WERI-Rb-1 (cell line): ENCODE measurements at places on chromosomes 13 and 19.

DNA sequence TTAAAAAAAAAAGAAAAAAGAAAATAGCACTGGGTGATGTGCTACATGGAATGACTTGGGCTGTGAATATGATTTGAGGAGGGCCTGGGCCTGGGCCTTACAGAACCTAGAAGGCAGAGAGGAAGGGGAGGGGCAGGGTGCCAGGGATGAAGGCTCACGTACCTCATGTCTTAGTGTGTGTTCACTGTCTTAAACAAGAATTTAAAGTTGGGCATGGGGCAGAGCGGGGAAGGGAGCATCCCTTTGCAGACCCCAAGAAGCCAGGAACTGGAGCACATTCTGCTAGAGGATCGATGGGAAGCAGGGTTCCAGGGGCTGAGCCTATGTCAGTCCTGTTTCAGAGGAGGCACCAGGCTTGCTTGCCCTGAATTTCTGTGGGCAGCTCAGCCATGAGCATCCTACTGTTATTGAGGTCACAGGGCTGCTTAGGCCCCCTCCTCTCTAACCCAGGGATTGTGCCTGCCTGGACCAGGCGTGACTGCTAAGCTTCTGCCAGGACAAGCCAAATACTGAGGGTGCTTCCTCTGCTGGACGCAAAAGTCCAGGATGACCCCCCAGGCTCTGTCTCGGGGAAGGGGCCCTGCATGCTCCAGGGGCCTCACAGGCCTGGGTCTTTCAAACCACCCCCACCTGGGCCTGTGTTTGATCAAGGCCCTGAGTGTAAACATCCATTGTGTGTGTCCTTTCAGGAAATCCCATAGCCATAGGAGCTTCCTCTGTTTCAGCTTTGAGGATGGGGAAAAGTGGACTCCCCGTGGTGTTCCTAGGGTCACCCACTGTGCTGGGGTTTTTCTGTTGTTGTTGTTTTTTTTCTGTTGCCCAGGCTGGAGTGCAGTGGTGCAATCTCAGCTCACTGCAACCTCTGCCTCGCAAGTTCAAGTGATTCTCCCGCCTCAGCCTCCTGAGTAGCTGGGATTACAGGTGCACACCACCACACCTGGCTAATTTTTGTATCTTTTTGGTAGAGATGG, 4.8 kb downstream of the LSR start:
- DNase-seq = no peak

- no peak for DNase-seq
Observed at GRCh38 chr13:74158028-74158427, 23.8 kb upstream of the KLF12 start.

GRCh38 chr13:29438769-29439168, 156.7 kb downstream of the SLC7A1 start:
- DNase-seq = no peak

DNA sequence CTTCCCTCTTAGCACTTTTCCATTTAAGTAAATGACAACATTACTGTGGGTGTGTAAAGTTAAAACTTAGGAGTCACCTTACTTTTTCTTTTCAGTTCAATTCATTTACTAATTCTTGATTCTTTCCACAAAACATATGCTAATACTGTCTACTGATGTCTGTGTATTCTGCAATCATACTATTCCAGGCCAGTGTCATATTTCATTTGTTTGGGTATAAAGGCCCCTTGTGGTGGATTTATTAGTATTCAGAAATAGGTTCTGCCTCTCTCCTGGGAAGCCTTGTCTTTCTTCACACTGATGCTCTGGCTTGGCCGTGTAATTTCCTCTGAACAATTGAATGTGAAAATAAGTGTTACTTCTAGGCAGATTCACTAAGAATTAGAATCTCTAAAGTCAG, 621.9 kb upstream of the SPRY2 start:
- no peak for DNase-seq

GRCh38 chr13:97440598-97441170, 6.7 kb downstream of the RAP2A start:
- DNase-seq = no peak

DNA sequence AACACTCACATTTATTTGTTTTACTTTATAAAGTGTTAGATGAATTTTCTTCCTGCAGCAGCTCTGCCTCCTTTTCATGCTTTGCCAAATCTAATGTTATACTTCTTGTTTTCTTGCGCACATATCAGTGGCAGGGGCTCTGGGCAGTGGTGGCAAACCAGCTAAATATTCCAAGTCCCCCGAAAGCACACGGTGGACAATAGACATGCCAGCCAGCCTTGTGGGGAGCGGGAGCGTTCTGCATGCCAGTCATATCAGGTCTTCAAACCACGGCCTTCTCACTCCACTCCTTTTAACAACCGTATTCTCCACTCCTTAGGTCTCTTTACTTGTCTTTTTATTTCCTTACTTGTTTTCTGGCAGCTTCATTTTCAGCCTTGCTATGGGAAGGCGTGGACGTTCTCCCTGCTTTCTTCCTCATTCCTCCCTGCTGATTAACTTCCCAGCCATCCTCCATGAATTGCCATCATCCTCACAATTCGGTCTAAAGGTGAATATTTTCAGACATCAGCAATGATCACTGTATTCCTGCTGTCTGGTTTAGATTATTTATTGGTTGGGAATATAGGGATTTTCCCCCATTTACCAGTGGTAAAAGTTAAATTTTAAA, 77.1 kb upstream of the WASF3 start:
- DNase-seq = no peak

DNA sequence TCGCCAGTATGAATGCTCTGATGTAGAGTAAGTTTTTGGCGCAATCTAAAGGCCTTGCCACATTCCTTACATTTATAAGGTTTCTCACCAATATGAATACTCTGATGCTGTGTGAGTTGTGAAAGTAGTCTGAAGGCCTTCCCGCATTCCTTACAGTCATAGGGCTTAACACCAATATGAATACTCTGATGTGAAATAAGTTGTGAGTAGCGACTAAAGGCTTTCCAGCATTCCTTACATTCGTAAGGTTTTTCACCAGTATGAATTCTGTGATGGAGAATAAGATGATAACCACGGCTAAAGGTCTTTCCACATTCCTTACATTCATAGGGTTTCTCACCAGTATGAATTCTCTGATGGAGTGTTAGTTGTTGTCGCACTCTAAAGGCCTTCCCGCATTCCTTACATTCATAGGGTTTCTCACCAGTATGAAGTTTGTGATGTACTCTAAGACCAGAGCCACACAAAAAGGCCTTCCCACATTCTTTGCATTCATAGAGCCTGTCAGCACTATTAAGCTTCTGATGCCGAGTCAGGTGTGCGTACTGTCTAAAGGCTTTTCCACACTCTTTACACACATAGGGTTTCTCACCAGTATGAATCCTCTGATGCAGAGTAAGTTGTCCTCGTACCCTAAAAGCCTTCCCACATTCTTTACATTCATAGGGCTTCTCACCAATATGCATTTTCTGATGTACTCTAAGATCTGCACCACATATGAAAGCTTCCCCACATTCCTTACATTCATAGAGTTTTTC, 14.1 kb upstream of the ZFP14 start:
- DNase-seq = no peak

GRCh38 chr19:1630012-1630411, 22.4 kb downstream of the TCF3 start:
- no peak for DNase-seq

- peak; percentile 10 for DNase-seq
Observed at GRCh38 chr13:65926750-65927171, 1303.4 kb downstream of the PCDH9 start.

DNA sequence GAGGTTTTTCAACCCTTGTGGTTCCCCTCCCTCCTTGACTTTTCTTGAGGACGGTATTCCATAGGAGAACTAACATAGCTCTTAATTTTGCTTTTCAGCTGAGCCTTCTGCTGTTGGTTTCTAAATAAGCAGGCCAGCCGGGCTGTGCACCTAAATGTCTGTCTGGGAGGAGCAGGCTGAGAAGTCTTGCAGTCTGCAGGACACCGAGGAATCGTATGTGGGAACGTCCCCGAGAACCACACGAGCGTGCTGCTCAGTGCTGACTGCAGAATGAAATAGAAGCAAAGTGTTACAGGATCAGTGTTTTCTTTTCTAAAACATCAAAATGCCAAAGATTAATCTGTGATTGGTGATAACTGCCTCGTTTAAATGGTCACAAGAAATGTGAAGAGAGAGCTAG, 69.9 kb downstream of the COG3 start:
- DNase-seq = no peak

DNA sequence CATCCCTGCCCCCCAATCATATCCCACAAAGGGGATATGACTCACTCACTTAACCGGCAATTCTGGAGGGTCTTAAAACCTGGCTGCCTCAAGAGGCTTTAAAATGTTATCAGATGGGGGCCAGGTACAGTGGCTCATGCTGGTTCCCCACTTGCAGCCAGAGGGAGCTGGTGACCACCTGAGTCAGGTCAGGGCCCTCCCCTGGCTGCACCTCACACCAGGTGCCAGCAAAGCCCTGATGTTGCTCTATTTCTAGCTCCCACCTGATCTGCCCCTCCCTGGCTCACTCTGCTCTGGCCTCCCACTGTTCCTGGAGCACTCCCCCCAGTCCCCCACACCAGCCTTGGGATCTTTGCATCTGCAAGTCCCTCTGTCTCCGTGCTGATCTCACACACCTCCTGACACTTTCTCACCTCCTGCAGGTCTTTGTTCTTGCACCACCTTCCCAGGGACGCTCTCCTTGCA, 14.2 kb downstream of the HPN start:
- DNase-seq = peak; percentile 83
